Osteoblast (primary cell): ENCODE measurements at places on chromosomes 16 and 17. TPM values are rescaled to one million over a fixed set of nuclear protein-coding genes. Genes with fewer than 3 reads are reported as not detected.

DNA sequence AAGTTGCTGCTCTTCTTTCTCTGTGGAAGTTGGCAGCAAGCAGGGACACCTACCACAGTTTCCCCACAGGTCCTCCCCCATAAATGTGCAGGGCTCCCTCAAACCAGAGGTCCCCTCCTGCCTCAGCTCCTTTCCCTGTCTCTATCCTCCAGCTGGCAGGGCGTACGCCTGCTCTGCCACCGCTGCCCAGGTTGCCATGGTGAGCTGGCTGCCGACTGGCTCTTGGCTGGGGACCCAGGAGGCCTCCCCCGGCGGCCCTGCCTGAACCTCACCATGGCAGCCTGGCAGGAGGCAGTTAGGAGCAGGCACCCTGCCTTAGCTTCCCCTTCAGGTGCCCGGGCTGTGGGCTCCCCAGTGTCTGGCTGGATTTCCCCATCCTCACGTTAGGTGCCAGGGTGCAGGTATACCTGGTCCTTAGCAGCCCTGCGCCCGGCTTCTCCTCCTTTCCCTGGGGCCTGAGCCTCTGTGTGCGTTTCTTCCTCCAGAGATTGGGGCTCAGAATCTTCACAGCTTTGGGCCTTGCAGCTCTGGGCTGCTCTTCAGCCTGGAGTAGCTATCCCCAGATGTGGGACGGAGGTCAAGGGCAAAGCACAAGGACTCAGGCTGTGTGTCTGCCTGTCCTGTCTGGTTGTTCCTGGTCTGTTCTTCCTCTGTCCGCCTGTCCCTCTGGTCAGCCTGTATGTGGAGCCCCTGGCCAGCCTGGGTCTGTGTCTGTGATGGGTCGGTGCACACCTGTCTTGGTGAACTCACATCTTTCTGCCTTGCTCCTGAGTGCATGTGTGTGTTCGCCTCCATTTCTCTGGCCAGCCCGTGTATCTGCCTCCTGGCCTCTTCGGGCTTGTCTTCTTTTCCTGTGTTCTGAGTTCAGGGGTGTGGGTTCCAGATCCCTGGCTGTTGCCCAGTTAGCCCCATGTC lies 15.7 kb downstream of the GJD3 start:
- no peak overlapping the region for H3K4me3 ChIP-seq
- peak; percentile 89 for DNase-seq
- peaks cover 52% of the 10 kb centered on the region for H3K4me1 ChIP-seq
- no peaks in the 10 kb centered on the region for H3K27me3 ChIP-seq

DNA sequence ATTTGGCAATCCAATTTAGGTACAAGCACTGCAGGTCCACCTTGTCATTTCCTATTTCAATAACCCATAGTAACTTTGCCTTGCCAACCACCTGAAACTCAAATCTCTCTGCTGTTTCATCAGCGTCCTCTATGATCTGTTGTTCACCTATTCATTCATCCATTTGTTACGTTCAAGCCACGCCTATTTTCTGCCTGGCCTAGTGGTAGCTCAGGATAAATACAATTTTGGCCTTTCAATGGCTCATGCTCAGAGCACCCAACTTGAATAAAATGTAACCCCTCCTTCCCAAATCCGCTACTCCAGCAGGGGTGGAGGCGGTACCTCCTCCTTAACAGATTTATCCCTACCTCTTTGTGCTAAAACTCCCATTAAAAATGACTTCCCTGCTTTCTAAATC lies 3.6 kb upstream of the FBXO47 start:
- no peak for DNase-seq
- no peaks in the 10 kb centered on the region for H3K36me3 ChIP-seq
- no peaks in the 10 kb centered on the region for H3K27me3 ChIP-seq
- H3K4me3 ChIP-seq = no peak overlapping the region
- peaks cover 6% of the 10 kb centered on the region for H3K4me1 ChIP-seq

DNA sequence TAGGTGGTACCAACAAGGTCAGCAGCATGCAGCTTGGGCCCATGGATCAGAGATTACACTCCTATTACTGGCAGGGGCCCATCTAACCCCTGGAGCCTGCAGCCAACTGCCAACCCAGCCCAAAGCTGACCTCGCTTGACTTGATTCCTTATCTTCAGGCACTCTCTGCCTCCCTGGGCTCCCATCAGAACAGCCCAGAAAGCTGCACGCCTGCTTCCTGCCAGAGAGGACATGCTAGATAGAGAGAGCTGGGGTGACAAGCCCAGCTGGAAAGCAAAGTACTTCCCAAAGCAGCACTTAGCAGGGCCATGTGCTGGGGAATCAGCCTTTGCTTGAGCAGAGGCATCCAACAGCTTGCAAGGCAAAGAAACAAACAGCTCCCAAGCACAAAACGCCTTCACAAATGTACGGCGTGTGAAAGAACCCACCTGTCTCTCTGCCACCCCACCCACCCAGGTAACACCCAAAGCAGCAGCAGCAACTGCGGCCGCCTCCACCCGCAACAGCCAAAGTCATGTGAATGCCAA lies 74.2 kb upstream of the NLK start:
- peaks cover 9% of the 10 kb centered on the region for H3K27me3 ChIP-seq
- no peak overlapping the region for H3K4me3 ChIP-seq
- no peak for DNase-seq
- no peaks in the 10 kb centered on the region for H3K36me3 ChIP-seq

DNA sequence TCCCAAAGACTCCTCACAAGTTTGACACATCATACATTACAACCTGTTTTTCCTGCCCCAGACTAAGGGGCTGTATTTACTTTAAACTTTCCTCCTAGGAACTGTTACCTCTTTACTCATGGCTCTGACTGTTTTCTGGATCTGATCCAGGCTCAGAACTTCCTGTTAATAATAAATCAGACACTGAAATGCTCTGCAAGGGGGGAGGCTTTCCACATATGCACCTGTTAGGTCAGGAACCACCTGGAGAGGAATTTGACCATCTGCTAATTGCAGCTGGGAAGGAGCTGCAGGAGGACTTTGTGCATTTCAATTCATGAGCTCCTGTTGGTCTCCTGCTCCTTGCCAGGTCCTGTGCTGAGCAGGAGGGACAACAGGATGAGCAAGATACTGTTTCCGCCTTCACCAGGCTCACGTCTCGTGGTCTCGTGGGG lies 476.9 kb upstream of the CDH5 start:
- DNase-seq = no peak
- no peaks in the 10 kb centered on the region for H3K4me1 ChIP-seq
- H3K36me3 ChIP-seq = no peaks in the 10 kb centered on the region
- H3K27ac ChIP-seq = no peak overlapping the region
- H3K4me3 ChIP-seq = no peak overlapping the region

- DNase-seq = peak; percentile 97
- H3K27me3 ChIP-seq = no peaks in the 10 kb centered on the region
- H3K36me3 ChIP-seq = no peaks in the 10 kb centered on the region
- no peaks in the 10 kb centered on the region for H3K4me1 ChIP-seq
Measured at GRCh38 chr17:19024101-19025078, 19.8 kb upstream of the FAM83G start.

DNA sequence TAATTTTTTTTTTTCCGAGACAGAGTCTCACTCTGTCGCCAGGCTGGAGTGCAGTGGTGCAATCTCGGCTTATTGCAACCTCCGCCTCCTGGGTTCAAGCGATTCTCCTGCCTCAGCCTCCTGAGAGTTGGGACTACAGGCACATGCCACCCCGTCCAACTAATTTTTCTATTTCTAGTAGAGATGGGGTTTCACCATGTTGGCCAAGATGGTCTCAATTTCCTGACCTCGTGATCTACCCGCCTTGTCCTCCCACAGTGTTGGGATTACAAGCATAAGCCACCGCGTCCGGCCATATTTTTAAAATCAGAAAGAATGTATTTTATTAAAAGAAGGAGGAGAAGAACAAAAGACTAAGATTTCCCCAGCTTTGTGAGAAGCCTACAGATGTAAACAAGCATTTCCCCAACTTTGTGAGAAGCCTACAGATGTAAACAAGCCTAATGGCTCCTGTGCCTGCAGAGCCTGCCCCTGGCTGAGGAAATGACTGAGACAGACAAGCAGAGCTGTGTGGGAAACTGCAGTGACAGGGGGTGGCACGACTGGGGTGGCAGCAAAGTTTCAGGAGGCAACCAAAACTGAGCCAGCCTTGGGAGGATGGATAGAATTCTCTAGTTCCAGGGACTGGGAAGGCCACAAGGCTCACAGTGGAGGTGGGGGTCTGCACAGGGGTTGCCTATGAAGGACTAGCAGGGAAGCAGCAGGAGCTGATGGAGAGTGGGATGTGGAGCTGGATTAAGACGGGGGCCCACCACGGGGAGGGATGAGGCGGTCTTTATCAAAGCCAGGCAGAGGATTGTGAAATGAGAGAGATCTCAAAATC lies 22.9 kb downstream of the TOP3A start:
- peak; percentile 62 for DNase-seq
- no peaks in the 10 kb centered on the region for H3K4me1 ChIP-seq

GRCh38 chr17:60167065-60167741 lies 17.4 kb downstream of the CA4 start:
- H3K4me3 ChIP-seq = no peak overlapping the region
- no peak overlapping the region for H3K27ac ChIP-seq
- DNase-seq = peak; percentile 21
- peaks cover 17% of the 10 kb centered on the region for H3K27me3 ChIP-seq
- H3K4me1 ChIP-seq = peaks cover 10% of the 10 kb centered on the region

- peaks cover 77% of the 10 kb centered on the region for H3K36me3 ChIP-seq
- peak overlapping the region; percentile 97 for H3K4me3 ChIP-seq
- DNase-seq = peak; percentile 58
- H3K27me3 ChIP-seq = no peaks in the 10 kb centered on the region
- peak overlapping the region; percentile 96 for H3K27ac ChIP-seq
Measured at GRCh38 chr16:86572041-86572521, 5.5 kb downstream of the FOXC2 start.

KRTAP1-1 gene
- 2.2 and 2.4 TPM in 2 replicates for total RNA-seq

TXNDC11 gene
- 26.1 and 28.3 TPM in 2 replicates for total RNA-seq

DNA sequence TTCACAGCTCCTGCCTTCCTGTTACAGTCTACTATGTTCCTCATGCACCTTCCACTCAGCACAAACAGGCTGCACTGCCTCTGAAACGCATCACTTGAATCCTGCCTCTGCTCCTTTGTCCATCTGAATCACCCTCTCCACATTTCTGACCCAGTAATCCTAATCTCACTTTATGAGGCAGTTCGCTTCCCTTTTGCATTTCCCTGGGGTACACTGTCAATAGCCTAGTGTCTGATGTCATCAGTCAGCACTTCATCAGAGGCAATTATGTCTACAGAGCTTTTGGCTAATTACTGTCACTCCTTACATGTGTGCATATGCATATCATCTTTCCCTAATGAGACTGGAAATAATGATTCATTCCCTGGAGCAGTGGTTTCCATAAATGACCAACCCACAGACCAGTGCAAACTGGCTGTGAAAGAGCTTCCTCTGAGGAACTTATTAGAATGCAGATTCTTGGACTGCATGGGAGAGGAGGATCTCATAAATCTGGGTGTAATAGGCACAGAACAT lies 23.6 kb downstream of the CA4 start:
- peaks cover 14% of the 10 kb centered on the region for H3K4me1 ChIP-seq
- H3K27ac ChIP-seq = no peak overlapping the region
- H3K4me3 ChIP-seq = no peak overlapping the region
- no peaks in the 10 kb centered on the region for H3K27me3 ChIP-seq
- peak; percentile 78 for DNase-seq

RPGRIP1L gene
- 14.1 TPM in 2 replicates for total RNA-seq

RAB11FIP4 gene
- total RNA-seq = 0.29 and 0.72 TPM in 2 replicates

AOC3 gene
- total RNA-seq = under 0.01 TPM in 1 of 2 replicates, not detected in the other

- no peaks in the 10 kb centered on the region for H3K36me3 ChIP-seq
- H3K4me1 ChIP-seq = peaks cover 19% of the 10 kb centered on the region
- no peak overlapping the region for H3K4me3 ChIP-seq
- H3K27me3 ChIP-seq = no peaks in the 10 kb centered on the region
- DNase-seq = peak; percentile 98
- H3K27ac ChIP-seq = no peak overlapping the region
Measured at GRCh38 chr16:67017810-67018488, 11.0 kb upstream of the CBFB start.

DNA sequence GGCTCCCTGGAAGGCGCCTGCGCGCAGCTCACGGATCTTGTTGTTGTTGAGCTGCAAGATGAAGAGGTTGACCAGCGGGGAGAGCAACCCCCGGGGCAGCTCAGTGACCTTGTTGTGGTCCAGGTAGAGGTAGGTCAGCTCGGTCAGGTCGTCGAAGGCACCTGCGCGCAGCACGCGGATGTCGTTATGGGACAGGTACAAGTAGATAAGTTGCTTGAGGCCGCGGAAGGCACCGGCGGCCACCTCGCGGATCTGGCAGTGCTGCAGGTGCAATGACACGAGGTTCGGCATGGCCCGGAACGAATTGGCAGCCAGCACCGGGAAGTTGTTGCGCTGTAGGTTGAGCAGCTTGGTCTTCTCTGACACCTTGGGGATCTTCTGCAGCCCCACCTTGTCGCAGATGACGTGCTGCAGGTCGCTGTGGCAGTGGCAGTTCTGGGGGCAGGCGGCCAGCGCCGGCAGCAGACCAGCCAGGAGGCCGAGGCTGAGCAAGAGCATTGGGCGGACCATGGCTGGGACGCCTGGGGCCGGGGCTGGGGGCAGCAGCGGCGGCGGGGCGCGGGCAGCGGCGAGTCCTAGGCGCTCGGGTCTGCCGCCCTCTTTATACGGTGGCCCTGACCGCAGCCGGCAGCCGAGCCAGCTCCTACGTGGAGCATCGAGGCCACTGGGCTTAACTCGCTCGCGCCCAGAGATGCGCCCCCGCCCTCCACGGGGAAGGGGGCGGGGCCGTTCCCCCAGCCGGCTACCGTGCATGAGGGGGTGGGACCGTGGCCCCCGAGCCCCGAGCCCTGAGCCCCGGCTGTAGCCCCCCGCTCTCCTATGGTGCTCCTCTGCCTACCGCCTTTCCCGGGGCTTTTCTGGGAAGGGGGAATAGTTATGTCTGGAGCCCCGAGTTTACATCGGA lies at the start of gene CHAD:
TSS of gene CHAD (minus strand) at position 577 of the 904 bp plus-strand sequence. CDS start at position 510, 67 bp downstream.
- peaks cover 34% of the 10 kb centered on the region for H3K27me3 ChIP-seq
- peaks cover 3% of the 10 kb centered on the region for H3K4me1 ChIP-seq
- peak; percentile 94 for DNase-seq
- peak within 1 kb of the TSS; percentile 59 for H3K4me3 ChIP-seq
- H3K27ac ChIP-seq = no peak within 1 kb of the TSS

GRCh38 chr16:10979717-10980601 lies 35.6 kb downstream of the CLEC16A start:
- no peak for DNase-seq
- no peak overlapping the region for H3K4me3 ChIP-seq

GRCh38 chr17:48779421-48779820 lies 37.6 kb downstream of the TTLL6 start:
- no peak overlapping the region for H3K27ac ChIP-seq
- H3K36me3 ChIP-seq = no peaks in the 10 kb centered on the region
- H3K27me3 ChIP-seq = peaks cover 24% of the 10 kb centered on the region
- H3K4me1 ChIP-seq = no peaks in the 10 kb centered on the region

- peaks cover 48% of the 10 kb centered on the region for H3K4me1 ChIP-seq
- no peaks in the 10 kb centered on the region for H3K27me3 ChIP-seq
- peak overlapping the region; percentile 86 for H3K27ac ChIP-seq
- DNase-seq = peak; percentile 96
- H3K4me3 ChIP-seq = peak overlapping the region; percentile 22
Measured at GRCh38 chr17:45293413-45294211, 23.2 kb downstream of the MAP3K14 start.

NPIPA5 gene
- total RNA-seq = 3.2 and 5.4 TPM in 2 replicates

DNA sequence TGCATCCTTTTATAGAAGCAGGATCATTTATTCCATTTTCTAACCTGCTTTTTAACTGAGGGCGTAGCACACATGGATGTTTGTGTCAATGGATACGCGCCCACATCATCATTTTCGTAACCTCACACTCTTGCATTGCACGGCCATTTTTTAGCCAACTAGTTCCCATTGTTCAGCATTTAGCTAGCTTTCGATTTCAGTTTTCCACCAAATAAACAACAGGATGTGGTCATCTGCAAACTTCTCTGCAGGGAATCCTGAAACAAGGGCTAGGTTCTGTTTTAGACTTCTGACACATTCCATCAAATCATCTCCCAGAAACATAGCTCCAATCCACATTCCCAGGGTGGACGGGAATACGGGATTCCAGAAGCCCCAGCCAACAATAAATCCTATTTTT lies 6.4 kb downstream of the CYB561 start:
- H3K27me3 ChIP-seq = no peaks in the 10 kb centered on the region
- peak overlapping the region; percentile 51 for H3K4me3 ChIP-seq
- peaks cover 3% of the 10 kb centered on the region for H3K36me3 ChIP-seq
- peak overlapping the region; percentile 14 for H3K27ac ChIP-seq
- DNase-seq = peak; percentile 96

SREBF1 gene
- 115 and 133 TPM in 2 replicates for total RNA-seq
